ENCODE measurements at places on chromosomes 7 and 10.
A peak's percentile ranks its signal among the peaks of the same experiment; 100 is the strongest.

- no peak for DNase-seq
Observed at GRCh38 chr7:20032741-20033140, 184.4 kb downstream of the MACC1 start.

DNA sequence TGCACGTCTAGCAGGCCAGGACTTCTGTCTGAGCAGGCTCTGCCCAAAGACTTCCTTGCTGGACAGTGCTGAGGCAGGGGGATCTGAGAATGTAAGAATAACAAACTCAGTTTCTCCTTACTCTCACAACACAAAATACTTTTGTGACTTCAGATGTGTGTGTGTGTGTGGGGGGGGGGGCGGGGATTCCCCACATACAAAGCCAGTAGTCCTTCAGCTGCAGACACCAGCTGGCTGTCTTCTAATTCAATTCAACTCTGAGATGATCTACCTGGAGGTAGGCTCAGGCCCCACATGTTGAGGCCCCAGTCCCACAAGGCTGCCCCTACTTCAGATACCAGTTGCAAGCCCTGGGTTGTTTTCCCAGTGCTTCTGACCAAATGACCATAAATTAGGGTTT lies 4.7 kb upstream of the CXCL12 start:
- DNase-seq = no peak

DNA sequence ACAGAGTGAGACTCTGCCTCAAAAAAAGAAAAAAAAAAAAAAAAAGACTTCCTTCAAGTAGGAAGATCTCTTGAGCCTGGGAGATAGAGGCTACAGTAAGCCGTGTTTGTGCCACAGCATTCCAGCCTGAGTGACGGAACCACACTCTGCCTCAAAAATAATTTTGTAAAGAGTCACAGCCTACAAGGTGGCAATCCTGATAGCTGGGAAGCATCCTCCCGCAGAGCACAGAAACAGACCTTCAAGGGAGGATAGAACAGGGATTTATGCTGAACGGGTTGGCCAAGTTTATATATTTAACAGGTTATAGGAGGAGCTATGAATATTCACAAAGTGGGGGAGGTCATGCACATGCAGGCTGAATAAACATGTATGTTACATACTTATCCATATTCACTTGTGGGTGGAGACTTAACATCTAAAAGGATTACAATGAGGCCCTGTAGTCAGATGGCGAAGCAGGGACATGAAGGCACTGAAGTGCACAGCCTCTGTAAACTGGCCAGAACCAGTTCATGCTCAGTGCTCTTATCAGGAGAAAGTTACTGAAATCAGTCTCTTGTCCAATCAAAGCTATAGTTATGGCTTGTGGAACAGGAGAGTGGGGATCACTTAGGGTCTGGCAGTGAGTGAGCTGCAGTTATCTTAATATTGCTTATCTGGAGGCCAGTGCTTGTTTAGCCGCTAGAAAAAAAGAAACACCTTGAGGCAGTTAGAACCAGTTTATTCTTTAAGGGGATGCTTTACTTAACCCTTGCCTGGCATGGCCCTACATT lies 6.8 kb downstream of the LMBR1 start:
- no peak for DNase-seq

- no peak for DNase-seq
Observed at GRCh38 chr7:6709808-6710207, 3.1 kb upstream of the ZNF12 start.

DNA sequence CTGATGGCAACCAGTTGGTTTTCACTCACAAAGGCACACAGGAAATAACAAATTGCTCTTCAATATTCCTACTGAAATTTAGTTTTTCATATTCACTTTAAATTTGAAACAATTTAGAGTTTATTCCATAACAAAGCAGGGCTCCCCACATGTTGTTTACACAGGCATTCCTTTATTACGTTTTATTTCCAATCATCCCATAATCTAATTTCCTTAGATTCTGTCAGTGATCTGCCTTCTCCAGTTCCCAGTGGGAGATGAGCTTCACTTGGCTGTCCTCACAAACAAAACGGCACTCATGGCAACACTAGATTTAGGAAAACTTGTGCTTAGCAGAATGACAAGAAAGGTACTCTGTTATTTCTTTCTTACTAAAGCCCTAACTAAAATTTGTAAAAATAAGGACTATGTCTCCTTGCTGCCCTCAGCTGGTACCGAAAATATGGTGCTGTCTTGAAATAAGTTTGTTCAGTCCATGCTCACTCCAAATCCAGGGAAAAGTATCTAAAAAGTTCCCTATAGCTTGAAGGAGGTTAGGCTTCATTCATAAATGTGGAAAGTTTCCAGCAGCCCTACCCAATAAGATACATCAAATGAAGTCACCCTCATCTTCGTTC lies 23.0 kb downstream of the PHYH start:
- no peak for DNase-seq

DNA sequence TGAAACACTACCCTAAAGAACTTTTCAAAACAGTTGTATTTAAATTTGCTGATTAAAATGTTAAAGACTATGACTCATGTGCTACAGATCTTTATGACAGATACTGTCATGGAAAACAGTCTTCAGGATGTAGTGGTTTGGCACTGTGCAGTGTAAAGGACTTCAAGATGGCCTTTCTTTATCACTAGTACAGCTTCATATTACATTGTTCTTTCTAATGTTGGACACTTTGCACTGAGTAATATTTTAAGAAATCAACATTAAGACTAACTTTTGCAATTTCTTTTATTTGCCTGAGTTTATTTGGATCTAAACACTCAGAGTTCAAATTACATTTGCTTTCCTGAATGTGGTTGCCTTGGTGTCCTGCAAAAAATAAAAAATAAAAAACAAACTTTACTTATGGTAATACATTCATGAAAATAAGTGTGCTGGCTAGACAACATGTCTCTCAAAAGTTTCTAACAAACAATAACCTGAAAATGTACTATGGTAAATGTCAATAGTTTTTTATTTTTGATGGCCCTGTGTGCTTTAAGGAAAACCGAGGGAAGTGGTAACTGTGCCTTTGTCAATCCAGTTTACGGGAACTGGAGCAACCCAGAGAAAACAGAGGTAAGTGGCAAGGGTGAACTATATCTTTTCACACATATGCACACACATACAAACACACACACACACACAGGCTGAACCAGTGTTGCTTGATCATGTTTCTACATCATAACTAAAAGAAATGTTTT lies 85.9 kb upstream of the PLXDC2 start:
- DNase-seq = no peak

GRCh38 chr10:48300556-48300955 lies 5.9 kb upstream of the MAPK8 start:
- DNase-seq = no peak

DNA sequence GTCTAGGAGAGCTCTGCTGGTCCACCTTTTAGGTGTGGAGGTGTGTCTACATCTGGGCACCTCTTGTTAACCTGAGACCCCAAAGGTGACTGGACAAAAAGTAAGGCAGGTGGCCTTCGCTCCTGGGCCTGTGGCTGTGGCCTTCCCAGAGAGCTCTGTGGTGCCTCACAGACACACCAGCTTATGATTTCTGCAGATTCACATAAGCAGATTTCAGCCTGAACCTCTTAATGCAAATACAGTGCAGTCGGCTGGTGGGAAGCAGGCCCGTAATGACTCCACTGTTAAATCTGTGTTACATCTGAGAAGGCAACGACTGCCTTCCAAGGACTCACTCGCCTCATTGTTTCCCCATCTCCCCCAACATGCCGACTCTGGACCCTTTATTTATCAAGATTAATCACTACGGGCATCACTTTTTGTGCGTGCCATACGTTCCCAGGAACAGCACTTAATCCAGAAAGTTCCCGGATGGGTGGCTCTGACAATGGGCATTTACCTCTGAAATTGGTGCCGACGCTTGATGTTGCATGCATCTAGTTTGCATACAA lies 119.8 kb downstream of the EBF3 start:
- no peak for DNase-seq

DNA sequence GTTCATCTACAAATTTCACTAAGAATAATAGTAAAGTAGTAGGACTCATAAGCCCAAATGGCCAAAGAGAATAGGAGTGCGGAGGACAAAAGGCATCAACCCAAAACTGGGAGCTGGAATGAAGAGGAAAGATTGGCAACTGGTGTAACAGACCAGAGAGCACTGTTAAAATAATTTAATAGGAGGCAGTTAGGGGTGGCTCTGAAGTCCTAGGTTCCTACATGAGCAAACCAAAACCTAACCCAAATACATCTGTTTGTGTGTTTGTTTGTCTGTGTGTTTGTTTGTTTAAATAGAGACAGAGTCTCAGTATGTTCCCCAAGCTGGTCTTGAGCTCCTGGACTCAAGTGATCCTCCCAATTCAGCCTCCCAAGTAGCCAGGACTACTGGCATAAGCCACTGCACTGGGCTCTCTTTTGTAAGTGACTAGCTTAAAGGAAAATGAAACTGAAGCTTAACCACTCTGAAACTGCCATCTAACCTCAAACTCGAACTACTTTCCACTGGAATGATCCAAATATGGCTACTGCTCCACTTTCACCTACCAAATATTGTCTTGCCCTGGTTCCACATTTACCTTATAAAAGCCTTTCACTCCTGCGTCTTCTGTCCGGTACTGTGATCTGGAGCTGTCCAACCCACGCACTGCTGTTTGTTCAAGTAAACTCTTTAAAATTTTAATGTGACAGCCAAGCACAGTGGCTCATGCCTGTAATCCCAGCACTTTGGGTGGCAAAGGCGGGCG lies 94.9 kb downstream of the AKR1D1 start:
- DNase-seq = no peak

- no peak for DNase-seq
Observed at GRCh38 chr7:47517821-47518480, 64.0 kb downstream of the TNS3 start.

- no peak for DNase-seq
Observed at GRCh38 chr10:77824908-77825307, 101.6 kb downstream of the DLG5 start.

- no peak for DNase-seq
Observed at GRCh38 chr10:35684586-35684985, 42.5 kb upstream of the FZD8 start.

- peak; percentile 35 for DNase-seq
Observed at GRCh38 chr7:25851332-25852210, 300.4 kb upstream of the NFE2L3 start.

DNA sequence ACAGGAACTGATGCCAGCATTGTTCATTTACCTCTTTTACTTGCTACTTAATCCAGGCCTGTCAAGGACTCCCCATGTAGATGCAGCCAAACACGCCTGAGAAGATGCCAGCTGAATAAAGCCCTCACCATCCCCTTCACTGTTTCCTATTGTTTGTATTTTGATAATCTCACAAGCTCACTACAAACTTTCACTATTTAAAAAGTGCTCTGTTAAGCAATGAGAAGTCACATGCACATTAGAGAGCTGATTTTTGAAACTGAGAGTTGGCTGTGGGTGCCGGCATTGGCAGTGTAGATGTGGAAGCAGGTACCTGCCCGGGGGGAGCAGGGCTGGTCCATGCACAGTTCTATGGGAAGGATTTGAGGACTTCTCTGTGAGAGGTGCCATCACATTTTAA lies 169.8 kb upstream of the GRB10 start:
- DNase-seq = no peak

GRCh38 chr10:132961787-132962622 lies 19.6 kb upstream of the CFAP46 start:
- peak; percentile 26 for DNase-seq

- DNase-seq = no peak
Observed at GRCh38 chr10:61792097-61792716, 109.3 kb upstream of the ARID5B start.

DNA sequence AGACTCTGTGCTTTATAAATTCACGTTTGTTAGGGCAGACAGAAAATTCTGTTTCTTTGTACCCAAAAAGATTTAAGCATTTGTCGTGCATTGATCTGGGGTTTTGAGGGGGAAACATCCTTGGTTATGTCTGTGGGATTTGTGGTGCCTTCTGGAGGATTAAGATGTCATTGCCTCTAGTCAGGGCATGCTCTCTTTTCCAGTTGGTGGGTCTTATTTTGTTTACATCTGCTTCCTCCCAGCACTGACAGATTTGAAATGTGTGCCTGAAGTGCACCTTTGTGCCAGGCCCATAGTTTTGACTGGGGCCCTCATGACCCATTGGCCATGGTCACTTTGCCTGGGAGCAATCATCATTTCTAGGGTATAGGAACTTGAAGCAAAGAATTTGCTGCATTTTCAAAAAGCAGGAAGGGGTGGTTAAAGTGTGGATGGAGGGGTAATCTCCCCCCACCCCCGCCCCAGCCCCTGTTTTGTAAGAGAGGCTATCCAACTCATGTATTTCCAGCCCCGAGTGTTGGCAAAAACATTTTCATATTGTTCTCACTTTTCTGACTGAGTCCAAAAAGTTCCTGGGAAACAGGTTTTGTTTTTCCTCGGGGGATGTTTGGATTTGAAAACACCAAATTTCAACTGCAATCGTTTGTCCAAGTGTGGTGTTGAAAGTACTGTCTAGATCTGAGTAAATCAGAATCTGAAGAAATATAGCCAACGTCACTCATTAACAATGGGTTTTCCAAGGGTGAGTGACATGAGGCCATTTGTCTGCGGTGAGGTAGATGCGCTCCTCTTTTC lies 388.2 kb upstream of the GALNT17 start:
- DNase-seq = no peak

DNA sequence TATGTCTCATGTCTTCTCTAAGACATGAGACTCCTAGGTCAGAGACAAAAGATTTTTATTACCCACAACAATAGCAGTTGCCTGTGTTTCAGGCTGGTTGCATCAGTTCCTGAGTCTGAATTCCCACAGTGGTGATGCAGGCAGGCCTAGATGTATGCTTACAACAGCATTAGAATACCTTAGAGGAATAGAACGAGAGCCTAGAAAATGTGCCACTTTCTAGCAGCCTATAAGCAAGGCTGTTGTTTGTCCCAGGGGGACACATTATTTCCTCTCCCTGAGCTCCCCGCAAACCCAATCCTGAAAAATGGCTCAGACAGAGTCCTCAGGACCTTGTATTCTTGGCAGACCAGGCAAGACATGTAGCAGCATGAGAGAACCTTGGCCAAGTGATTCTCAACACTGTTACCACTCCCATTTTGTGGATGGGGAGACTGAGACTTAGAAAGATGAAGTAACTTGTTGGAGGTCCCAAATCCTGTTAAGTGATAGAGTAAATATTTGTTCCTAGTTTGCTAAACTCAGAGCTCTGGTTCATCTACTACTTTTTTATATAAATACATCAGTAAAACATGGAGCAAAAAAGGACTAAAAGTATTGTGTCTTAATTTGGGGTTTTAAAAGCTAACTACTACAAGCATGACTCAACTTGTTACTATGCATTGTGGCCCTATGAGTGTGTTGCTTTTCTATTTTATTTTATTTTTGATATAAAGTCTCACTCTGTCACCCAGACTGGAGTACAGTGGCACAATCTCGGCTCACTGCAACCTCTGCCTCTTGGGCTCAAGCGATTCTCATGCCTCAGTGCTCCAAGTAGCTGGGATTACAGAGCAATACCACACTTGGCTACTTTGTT lies 14.2 kb downstream of the VTI1A start:
- no peak for DNase-seq

- DNase-seq = no peak
Observed at GRCh38 chr7:122082160-122082559, 61.9 kb downstream of the AASS start.

DNA sequence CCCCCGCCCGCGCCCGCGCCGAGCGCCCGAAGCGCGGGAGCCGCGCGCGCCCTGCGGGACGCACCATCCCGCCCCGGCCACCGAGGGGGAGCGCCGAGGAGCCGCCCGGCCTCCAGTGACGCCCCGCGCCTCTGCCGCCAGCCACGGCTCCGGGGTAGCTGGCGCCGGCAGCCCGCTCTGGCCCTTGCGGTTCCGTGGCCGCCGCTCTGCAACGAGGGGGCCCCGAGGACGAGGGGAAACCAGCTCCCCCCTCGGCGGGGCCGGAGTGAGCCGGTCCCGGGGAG lies at the start of gene PAXIP1:
Gene PAXIP1, minus strand, starts transcription at position 33 of the 284 bp plus-strand sequence. CDS start 195 bp downstream, outside the sequence.
- DNase-seq = peak; percentile 61

- DNase-seq = no peak
Observed at GRCh38 chr10:52729271-52730104, 43.1 kb downstream of the MBL2 start.

GRCh38 chr7:145092766-145093165 lies 256.9 kb upstream of the TPK1 start:
- DNase-seq = no peak
